Activated T-cell treated with anti-CD3 and anti-CD28 coated beads, Interleukin-2, amount 50 U/mL, for 24 hours (primary cell): ENCODE measurements at places on chromosomes 13 and 19.
A peak's percentile ranks its signal among the peaks of the same experiment; 100 is the strongest.

DNA sequence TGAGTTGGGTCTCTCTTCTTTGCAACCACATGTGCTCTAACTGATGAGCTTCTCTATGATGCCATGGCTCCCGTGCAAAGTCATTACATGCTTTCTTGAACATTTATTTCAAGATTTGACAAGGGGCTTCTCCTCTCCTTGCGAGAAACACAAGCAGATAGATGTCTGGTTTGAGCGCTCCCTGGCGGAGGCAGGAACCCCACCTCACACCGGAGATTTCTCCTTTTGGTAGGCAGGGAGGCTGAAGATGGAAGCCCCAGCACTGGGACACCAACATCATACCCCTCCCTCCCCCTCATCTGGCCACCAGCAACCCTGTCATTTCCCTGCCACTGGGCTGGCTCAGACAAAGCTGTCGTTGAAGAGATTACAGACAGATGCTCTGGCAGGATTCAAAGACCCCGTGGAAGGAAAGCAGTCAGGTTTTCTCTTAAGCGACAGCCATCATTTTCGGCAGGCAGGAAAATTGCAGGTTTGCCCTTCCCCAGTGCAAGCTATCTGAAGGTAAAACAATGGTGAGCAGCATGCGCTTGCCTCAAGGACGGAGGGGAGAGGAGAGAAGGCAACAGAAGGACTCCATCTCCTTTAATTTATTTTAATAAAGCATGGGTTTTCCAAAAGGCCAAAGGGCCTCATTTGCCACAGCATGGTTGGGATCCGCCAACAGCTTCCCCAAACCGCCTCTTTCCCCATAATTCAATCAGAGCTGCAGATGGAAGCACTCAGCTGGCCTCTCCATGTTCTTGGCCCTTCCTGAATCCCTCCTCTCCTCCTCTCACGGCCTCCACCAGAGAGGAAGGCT, 344.1 kb upstream of the TSHZ3 start:
- H3K27me3 ChIP-seq: peaks cover 7% of the 10 kb centered on the region
- no peak for DNase-seq
- no peak overlapping the region for H3K4me3 ChIP-seq
- H3K36me3 ChIP-seq: no peaks in the 10 kb centered on the region

DNA sequence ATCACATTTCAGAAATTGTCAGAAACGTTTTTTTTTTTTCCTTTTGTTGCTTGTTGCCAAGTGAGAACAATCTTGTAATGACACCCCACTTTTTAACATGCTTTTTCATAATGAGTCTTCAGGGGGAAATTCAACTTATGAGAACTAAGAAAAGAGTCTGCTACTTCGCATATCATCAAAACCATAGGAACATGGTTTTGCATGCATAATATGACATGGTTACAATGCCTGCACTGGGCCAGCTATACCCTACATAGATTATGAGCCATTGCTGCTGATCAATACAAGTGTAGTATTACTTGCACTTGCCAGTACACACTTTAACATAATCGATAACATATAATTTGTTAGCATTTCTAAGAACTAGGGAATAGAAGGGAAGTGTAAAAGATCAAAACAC, 191.0 kb upstream of the NBEA start:
- no peaks in the 10 kb centered on the region for H3K36me3 ChIP-seq
- peaks cover 16% of the 10 kb centered on the region for H3K27me3 ChIP-seq
- no peaks in the 10 kb centered on the region for H3K4me1 ChIP-seq
- H3K27ac ChIP-seq: no peak overlapping the region

DNA sequence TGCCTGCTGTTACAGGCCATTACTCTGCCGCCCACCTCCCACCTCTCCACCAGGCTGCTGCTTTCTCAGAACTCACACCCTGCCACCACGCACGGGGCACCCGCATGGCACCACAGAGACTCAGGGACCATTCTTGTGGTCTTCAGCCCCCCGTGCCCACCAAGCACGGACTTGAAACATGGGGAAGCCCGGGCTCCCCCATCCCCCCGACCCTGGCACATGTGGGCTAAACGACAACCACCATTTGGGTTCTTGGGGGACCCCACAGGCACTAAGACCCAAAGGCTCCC, 23.1 kb upstream of the TINCR start:
- peaks cover 17% of the 10 kb centered on the region for H3K4me1 ChIP-seq
- H3K27me3 ChIP-seq: no peaks in the 10 kb centered on the region

DNA sequence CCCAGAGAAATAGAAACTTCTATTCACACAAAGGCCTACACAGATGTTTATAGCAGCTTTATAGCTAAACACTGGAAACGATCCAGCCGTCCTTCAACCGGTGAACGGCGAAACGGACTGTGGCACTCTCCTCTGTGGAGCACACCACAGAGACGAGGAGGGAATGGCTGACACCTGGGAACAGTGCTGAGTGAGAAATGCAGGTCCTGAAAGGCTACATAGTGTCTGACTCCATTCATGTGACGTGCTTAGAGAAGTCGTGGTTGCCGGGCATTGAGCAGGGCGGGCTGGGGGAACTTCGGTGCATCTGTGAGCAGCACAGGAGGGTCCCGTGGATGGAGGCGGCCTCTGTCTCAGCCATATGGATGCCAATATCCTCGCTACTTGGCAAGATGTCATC, 3.1 kb upstream of the GRK1 start:
- DNase-seq: peak; percentile 16
- H3K36me3 ChIP-seq: no peaks in the 10 kb centered on the region
- H3K27ac ChIP-seq: no peak overlapping the region
- no peaks in the 10 kb centered on the region for H3K4me1 ChIP-seq
- H3K27me3 ChIP-seq: peaks cover 2% of the 10 kb centered on the region
- H3K4me3 ChIP-seq: no peak overlapping the region

GRCh38 chr13:27304611-27305010, 34.0 kb downstream of the RASL11A start:
- no peaks in the 10 kb centered on the region for H3K27me3 ChIP-seq
- H3K27ac ChIP-seq: no peak overlapping the region
- H3K4me1 ChIP-seq: peaks cover 27% of the 10 kb centered on the region
- no peak overlapping the region for H3K4me3 ChIP-seq

GRCh38 chr13:50375792-50376191, 360.5 kb downstream of the KCNRG start:
- H3K27me3 ChIP-seq: peaks cover 29% of the 10 kb centered on the region
- peaks cover 9% of the 10 kb centered on the region for H3K4me1 ChIP-seq
- H3K4me3 ChIP-seq: no peak overlapping the region

DNA sequence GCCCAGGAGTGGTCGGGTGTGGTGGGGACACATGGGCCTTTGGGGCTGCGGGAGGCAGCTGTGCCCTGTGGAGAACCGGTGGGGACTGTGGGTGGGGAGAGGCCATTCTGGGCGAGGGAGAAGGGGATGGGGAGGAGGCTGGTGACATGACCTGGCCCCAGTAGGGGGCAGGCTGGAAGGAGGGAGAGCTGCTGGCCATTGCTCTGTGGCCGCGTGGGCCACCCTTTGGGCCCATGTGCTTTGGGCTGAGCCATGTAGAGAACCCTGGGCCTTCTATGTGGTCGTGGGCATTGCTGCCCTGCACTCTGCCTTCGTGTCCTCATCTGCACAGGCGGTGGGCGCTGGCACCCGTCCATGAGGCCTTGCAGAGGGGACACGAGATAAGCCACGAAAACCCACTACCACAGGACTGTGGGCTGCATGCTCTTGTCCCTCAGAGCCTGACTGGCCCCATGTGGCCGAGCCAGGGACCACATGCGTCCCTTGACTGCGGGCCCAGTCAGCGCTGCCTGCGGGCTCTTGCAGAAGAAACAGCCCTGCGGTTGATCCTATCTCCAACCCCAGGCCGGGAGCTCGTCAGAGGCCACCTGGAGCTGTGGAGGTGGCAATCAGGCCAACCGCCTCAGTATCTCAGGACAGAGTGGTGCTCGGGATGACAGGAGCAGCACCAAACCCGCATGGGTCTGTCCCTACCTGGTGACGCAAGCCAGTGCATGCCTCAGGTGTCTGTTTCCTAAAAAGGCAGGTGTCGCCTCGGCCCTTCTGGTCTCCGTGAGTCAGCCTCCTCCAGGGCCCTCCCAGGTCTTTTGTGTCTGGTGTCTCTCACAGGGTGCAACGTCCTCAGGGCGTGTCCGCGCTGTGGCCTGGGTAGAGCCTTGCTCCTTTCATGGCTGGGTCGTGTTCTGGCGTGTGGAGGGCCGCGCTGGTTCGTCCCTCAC, 14.3 kb downstream of the FZR1 start:
- peaks cover 26% of the 10 kb centered on the region for H3K4me1 ChIP-seq
- DNase-seq: no peak
- H3K27me3 ChIP-seq: no peaks in the 10 kb centered on the region
- peaks cover 36% of the 10 kb centered on the region for H3K36me3 ChIP-seq
- peak overlapping the region; percentile 12 for H3K27ac ChIP-seq

DNA sequence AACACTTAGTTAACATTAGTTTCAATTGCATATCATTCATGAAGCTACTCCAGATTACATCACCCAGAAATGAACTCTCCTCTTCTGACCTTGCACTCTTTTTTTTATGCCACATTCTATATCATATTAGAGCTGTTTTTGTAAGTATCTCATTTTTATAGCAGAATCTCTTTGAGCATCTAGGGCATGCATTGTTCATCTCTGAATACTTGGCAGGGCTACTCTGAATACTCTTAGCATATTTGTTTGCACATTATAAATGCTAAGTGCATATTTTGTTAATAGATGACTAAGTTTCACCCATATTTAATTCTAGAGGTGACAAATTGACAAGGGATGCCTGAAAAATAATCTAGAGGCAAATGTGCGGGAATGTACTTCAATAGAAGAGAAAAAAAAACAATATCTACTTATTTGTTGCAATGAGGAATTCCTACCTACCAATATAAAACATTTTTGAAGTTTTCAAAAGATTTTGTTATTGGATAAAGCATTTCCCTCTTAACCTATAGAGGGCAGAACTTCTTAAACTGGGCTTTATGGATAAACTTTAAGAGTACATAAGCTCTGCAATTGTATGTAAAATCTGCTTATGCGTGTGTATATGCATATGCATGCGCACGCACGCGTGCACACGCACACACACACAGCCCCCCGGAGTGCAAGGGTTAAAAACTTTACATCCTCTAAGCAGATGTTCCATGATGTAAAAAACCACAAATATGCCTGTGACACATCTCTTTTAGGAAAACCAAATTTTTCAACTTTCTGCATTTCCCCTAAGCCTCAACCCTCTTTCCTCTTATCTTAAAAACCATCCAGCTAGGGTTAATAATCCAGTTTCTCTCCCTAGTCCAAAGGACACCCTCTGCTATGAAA, 73.0 kb upstream of the OXGR1 start:
- no peaks in the 10 kb centered on the region for H3K4me1 ChIP-seq
- peaks cover 39% of the 10 kb centered on the region for H3K27me3 ChIP-seq
- H3K4me3 ChIP-seq: no peak overlapping the region

- H3K4me3 ChIP-seq: no peak overlapping the region
- DNase-seq: no peak
- no peak overlapping the region for H3K27ac ChIP-seq
- H3K4me1 ChIP-seq: peaks cover 9% of the 10 kb centered on the region
- no peaks in the 10 kb centered on the region for H3K36me3 ChIP-seq
- H3K27me3 ChIP-seq: peaks cover 45% of the 10 kb centered on the region
These were observed 15.8 kb upstream of the CLDN10 start for GRCh38 chr13:95536632-95537241.

DNA sequence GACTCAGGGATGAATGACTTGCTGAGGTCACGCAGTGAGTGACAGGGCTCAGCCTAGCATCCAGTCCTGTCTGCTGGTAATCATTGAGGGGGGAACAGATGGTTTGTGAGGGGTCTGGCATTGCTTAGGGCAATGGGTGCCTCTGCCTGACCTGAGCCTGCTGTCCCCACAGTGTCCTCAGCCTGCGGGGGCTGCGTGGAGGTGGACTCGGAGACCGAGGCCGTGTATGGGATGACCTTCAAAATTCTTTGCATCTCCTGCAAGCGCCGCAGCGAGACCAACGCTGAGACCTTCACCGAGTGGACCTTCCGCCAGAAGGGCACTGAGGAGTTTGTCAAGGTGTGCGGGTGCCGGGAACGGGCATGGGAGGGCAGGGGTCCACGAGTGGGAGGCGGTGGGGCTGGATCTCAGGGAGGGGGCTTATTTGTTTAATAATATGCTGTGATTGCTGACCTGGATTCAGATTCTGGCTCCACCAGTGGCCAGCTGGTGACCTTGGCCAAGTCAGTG, 2.1 kb downstream of the SCN1B start:
- H3K4me1 ChIP-seq: peaks cover 10% of the 10 kb centered on the region
- peaks cover 25% of the 10 kb centered on the region for H3K27me3 ChIP-seq
- peaks cover 11% of the 10 kb centered on the region for H3K36me3 ChIP-seq

GRCh38 chr13:32246468-32246867, 68.7 kb downstream of the ZAR1L start:
- no peak overlapping the region for H3K27ac ChIP-seq
- peak; percentile 44 for DNase-seq
- H3K4me3 ChIP-seq: no peak overlapping the region
- H3K36me3 ChIP-seq: no peaks in the 10 kb centered on the region
- no peaks in the 10 kb centered on the region for H3K27me3 ChIP-seq
- H3K4me1 ChIP-seq: no peaks in the 10 kb centered on the region

GRCh38 chr13:20157151-20157796, 3.6 kb downstream of the GJA3 start:
- H3K36me3 ChIP-seq: no peaks in the 10 kb centered on the region
- H3K4me3 ChIP-seq: no peak overlapping the region
- H3K4me1 ChIP-seq: peaks cover 16% of the 10 kb centered on the region
- H3K27ac ChIP-seq: no peak overlapping the region
- no peak for DNase-seq

DNA sequence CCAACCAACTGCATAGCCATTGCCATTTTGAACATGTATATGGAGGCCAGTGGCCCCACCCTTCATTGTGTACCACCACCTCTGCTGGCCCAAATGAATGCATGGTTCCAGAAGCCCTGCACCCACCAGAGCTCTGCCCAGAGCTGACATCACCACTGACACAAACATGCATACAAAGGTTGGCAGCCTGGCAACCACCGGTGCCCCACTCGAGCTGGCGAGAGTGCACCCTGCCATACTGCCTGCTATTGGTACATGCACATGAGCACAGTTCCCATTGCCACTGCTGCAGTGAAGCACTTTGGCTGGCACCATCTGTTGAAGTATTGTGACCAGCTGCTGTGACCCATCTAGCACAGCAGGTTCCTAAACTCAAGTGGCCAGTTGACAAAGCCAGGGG, 1564.9 kb downstream of the OLFM4 start:
- H3K4me1 ChIP-seq: no peaks in the 10 kb centered on the region
- H3K4me3 ChIP-seq: no peak overlapping the region
- no peak overlapping the region for H3K27ac ChIP-seq
